NCI-H1092 (cell line): ENCODE measurements at places on chromosomes 4 and X.

DNA sequence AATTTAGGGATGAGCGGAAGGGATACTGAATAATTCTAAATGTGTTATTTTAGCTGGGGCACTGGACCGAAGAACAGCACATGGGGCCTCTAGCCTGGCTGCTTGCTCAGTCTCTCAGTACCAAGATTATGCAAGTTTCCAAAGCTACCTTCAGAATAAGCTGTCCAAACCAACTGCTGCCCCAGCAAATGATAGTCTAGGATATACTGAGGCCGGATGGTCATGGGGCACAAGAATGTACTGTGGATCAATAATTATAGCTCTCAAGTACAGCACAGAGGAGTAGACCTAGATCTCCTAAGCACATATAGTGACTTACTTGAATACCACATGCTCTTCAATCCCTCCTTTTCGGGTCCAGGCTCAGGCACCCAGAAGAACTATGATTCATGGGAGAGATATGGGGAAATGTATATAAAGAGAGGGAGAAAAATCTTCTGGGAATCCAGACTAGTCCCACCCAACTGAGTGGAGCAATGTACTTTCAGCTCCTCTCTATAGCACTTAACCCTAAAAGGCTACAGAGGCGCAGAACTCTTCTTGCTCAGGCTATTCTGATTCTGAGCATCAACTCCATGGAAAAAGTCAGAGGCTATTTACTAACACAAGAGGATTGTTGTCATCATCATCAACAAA is 160.3 kb upstream of the GPC4 start:
- no peak for DNase-seq

GRCh38 chrX:39327255-39327654 is 526.0 kb downstream of the MID1IP1 start:
- DNase-seq = no peak

DNA sequence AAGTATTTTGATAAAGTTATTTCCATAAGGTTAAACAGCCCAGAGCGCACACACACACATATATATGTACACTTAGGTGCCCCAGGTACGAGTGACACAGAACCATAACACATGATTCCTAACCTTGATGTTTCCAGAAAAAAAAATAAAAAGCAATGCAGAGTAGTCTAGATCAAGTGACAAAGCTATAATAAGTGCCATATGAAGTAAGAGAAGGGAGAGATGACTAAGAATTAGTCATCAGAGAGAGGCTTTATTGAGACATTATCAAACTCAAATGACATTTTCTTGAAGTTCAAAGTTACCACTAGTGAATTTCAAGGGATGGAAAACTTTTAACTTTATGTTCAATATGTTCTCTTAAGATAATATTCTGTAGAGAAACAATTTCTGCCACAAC is 215.0 kb downstream of the HTR2C start:
- no peak for DNase-seq

GRCh38 chr4:160928482-160928881 is 1235.3 kb downstream of the FSTL5 start:
- no peak for DNase-seq

- DNase-seq = no peak
These were observed 61.7 kb upstream of the RELL1 start for GRCh38 chr4:37747772-37748330.

DNA sequence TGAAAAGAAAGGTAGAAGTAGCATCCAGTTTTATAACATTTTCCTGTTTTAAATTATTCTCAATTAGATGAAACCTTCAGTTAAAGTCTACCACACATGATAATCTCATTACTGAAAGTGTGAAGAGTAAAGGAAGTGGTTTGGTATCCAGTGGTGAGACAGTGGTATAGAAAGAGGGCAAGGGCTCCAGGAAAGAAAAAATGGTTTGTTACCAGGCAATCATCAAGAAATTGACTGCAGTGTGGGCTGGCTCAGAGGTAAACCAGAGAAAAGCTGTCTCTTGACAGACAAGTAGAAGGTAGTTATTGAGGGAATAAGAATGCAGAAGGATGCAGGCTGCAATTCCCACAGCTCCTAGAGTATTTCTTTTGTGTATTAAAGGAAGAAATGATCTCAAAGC is 406.2 kb downstream of the TLL1 start:
- no peak for DNase-seq

DNA sequence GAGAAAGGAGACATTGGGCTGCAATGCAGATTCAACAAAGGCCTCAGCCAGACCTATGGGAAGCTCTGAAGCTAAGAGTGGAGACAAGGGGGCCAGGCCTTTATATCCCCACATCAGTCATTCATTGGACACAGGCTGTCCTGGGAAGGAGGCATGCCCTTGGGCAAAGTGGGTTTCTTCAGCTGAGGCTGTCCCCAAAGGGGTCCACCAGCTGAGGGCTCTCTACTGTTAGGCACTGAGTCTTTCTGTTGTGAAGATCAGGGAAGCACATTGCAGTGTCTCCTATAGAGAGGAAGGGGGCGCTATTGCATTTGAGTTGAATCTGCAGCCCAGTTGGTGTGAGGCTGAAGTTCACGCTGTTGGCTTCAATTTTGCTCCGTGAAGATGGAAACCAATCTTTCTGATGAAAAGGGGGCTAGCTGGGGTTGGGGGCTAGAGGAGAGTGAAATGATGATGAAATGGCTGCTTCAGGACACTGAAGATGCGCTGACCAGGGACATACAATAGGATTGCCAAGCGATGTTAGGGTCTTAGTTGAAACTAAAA is 48.0 kb downstream of the SLC25A5 start:
- peak; percentile 49 for DNase-seq

- DNase-seq = no peak
These were observed 98.8 kb downstream of the ADRA2C start for GRCh38 chr4:3864742-3865721.

- DNase-seq = no peak
These were observed 13.4 kb downstream of the RBMX start for GRCh38 chrX:136867096-136867491.

DNA sequence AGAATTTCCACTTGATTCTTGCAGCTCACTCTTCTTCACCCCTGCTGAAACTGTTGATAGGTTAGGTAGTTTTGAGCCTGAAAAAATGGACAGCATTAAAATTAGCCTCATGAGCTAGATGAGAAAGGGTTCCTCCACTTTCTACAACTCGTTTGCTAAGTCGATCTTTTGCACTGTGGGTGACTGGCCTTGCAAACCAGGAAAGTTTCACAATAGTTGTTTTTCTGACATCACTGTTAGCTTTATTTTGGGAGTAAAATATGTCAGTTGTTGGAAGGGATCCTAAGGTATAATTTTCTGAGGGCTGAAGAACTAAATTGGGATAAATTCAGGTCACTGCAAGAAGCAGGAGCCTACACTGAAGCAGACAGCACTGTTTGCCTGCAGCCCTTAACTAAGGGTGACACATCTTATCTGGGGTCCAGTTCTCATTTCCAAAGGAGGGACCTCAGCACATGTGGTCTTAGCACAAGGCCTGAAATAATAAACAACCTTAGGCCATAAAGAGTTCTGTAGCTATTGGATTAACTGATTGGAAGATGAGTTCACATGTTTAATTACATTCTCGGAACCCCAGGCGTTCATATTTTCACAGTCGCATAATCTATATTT is 29.1 kb downstream of the ANAPC4 start:
- no peak for DNase-seq

DNA sequence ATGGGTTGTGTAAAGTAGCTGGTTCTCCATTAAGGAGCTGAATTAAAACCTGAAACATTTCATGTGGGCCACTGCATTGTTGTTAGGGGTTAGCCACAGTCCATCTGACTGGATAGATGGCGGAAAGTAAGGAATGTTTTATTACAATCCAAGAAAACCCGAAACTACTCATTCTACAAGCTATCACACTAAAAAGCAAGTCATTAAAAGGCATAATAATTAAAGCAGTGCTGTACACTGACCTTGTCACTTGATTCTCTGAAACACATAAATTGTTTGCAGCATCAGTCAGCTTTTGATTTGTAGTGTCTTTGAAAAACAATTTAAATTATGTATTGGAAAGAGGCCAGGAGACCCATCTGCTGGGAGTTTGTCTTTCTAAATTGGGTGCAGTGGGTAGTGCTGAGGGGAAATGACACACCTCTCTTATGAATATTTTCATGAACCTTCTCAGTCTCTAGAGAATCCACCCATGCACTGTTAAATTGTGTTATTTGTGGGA is 75.7 kb upstream of the ANK2 start:
- no peak for DNase-seq

- DNase-seq = no peak
These were observed 43.7 kb upstream of the FRMD7 start for GRCh38 chrX:132171478-132171877.

- no peak for DNase-seq
These were observed 35.5 kb downstream of the NCAPG start for GRCh38 chr4:17846266-17846665.

- DNase-seq = no peak
These were observed 98.5 kb upstream of the KLF3 start for GRCh38 chr4:38565271-38566199.

DNA sequence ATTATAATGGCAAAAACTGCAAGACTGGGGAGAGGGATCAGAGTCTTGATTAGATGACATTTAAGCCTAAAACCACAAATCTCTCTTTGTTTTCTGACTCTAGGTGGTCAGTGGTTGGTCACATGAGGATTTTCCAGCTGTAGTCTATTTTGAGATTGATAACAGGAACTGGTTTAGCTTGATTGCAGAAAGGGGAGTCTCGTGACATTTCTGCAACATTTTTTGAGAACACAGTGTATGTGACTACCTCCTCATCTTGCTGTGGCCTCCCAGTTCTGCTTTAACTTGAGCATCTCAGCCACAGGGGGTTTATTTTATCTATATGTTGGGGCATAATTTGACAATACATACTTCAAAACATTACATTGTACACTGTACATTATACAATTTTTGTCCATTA is 726.4 kb upstream of the MAGEB2 start:
- no peak for DNase-seq

- DNase-seq = no peak
These were observed 406.4 kb downstream of the PPARGC1A start for GRCh38 chr4:23483320-23483960.

DNA sequence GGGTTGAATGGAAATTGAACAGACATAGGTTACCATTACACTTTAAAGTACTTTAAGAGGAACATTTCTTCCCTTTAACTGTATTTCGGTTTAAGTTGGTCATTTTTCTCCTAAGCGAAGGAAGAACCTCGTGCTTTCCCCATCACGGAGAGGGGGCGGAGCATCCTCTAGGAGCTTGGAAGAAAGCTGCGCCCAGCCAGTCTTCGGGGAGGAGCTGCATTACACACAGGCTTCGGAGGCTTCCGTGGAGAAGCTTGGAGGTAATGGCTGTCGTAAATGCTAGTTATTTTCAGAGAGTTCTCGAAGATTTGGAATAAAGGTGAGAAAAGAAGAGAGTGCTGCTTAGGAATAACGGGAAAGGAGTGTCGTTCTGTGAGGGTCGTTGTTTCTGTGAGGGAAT is at the start of gene PWWP3B:
PWWP3B (plus strand) TSS at position 199 of the 400 bp plus-strand sequence. CDS start 37,128 bp downstream, outside the sequence.
- no peak for DNase-seq

DNA sequence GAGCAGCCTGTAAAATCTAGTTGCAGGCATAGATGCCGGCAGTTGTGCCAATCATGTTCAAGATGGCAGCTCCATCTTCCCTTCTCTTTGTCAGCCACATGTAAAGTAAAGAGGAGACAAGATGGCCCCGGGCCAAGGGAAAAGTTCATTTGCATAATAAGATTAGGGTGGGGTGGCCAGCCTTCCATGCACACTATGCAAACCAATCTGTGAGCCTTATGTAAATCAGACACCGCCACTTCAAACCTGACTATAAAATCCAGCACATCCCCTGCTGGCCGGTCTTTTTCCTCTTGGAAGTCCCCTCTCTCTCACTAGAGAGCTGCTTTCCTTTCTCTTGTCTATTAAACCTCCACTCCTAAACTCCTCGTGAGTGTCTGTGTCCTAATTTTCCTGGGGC is 78.9 kb upstream of the CBR4 start:
- DNase-seq = no peak

- no peak for DNase-seq
These were observed 175.5 kb upstream of the CASK start for GRCh38 chrX:42098900-42099299.

GRCh38 chrX:95764972-95765451 is 919.6 kb upstream of the DIAPH2 start:
- DNase-seq = no peak

DNA sequence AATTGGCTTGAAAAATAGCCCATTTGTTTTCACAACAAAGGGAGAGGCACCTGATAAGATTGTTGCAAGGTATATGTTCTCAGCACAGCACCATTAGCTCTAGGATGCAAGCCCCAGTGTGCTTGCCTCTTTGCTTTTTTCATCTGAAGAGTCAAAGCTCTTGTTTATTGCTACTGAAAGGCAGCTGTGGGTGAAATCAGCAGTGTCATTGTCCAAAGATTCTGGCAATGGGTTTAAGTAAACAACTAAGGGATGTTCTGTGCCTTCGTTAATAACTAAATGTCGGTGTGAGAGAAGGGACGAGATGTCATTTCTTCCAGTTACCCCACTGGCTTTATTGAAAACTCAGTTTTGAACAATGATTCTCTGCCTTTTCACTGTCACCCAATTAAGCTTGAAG is 567.7 kb downstream of the KCNIP4 start:
- DNase-seq = no peak

GRCh38 chr4:19844446-19844845 is 407.3 kb upstream of the SLIT2 start:
- DNase-seq = no peak

DNA sequence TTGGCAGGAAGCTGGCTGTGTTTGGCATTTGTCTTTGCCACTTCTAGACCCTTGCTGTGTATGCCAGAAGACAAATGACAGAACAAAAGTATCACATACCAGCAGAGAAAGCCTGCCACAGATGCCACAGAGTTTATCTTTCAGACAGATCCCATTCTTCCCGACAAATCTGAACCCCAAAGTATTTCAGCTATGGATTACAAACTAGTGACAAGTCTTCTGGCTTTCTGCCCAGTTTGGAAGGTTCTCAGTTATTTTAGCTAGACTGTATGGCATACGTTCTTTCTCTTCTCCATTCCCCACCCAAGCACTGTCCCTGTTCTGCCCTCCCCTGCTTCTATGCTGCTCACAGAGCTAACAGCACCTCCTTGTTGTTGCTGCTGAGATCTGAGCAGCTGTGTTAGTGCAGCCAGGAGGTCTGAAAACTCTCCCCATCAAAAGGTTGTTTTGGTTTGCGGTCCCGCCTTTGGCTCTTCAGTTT is 236.7 kb downstream of the FRAS1 start:
- DNase-seq = no peak

GRCh38 chr4:99714179-99714578 is 56.6 kb upstream of the C4orf54 start:
- DNase-seq = no peak
